ENCODE measurements at places on chromosomes 11 and 22. TPM values are rescaled to one million over a fixed set of nuclear protein-coding genes. Genes with fewer than 3 reads are reported as not detected.
A peak's percentile ranks its signal among the peaks of the same experiment; 100 is the strongest.

GRCh38 chr11:116062490-116063171 is 558.4 kb upstream of the CADM1 start:
- H3K4me3 ChIP-seq, result no peak overlapping the region
- peaks cover 6% of the 10 kb centered on the region for H3K4me1 ChIP-seq
- no peak overlapping the region for H3K27ac ChIP-seq
- no peak for DNase-seq

GRCh38 chr11:9169595-9170295 is 78.3 kb upstream of the SCUBE2 start:
- H3K27ac ChIP-seq, result no peak overlapping the region
- H3K27me3 ChIP-seq, result no peaks in the 10 kb centered on the region
- no peak for DNase-seq

- no peaks in the 10 kb centered on the region for H3K4me1 ChIP-seq
- no peaks in the 10 kb centered on the region for H3K27me3 ChIP-seq
- no peak overlapping the region for H3K4me3 ChIP-seq
- H3K27ac ChIP-seq, result no peak overlapping the region
- H3K36me3 ChIP-seq, result no peaks in the 10 kb centered on the region
Measured at GRCh38 chr11:91783173-91783572, 441.4 kb upstream of the FAT3 start.

DNA sequence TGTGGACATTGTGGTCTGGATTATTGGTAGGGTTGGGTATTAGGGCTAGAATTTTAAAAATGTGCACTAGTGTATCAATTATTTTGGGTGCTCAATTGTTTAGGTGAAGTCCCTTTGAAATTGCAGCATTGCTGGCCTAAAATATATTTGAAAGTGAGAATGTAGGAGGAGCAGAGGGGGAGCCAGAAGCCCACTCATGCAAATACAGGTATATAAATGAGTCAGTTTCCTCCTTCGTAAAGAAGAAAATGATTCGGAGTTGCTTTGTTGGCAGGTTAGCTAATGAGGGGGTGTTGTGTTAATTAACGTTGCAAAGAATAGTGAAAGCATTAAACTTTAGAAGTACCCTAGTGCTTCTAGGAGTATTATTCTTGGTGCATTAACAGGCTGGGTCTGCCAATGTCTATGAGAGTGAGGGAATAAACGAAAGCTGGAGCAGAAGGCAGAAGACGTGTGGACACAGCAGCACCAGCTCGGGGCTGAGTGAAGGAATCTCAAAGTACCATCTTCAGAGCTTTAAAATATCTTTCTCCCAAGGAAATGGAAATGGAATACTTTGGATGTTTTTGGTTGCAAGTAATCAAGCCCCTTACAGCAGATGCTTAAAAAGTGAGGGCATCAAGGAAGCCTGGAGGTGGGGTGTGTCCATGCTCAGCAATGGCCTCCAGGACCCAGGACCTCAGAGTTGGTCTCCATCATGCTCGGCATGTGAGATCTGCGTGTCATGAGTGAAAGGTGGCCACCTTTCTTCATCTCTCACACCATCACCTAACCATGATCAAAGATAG is 522.9 kb downstream of the NTM start:
- no peak overlapping the region for H3K4me3 ChIP-seq
- DNase-seq, result no peak
- H3K27ac ChIP-seq, result no peak overlapping the region
- H3K27me3 ChIP-seq, result no peaks in the 10 kb centered on the region
- no peaks in the 10 kb centered on the region for H3K36me3 ChIP-seq
- H3K4me1 ChIP-seq, result peaks cover 16% of the 10 kb centered on the region

GRCh38 chr11:67483831-67484665 is 1.2 kb downstream of the AIP start:
- H3K4me3 ChIP-seq, result peak overlapping the region; percentile 64
- peaks cover 7% of the 10 kb centered on the region for H3K36me3 ChIP-seq
- H3K4me1 ChIP-seq, result peaks cover 43% of the 10 kb centered on the region

Gene MS4A6A
- 63.1 TPM for total RNA-seq
